ENCODE measurements at places on chromosomes 2 and 18.

GRCh38 chr2:191026377-191026776, 12.4 kb upstream of the STAT1 start:
- DNase-seq = no peak

GRCh38 chr2:11212645-11213044, 57.4 kb downstream of the SLC66A3 start:
- no peak for DNase-seq

GRCh38 chr2:142306131-142306530, 175.3 kb upstream of the LRP1B start:
- no peak for DNase-seq

DNA sequence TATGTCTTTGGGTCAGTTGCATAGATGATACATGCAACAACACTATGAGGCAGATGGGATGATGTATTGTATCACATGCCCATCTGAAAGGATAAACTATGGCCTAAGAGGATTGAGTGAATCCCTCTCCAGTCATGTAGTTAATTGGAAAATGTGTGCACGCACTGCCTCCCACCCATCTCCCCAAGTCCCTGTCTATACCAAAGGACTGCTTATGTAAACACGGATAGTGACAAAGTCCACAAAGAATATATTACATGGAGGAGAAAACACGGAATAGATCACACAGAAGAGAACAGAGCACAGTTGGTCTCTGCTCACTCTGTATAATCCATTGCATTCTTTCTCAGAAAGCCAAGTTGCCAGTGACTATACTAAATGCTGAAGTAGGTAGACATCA, 82.4 kb downstream of the NCKAP5 start:
- no peak for DNase-seq

GRCh38 chr2:137208431-137208891, 443.1 kb downstream of the THSD7B start:
- DNase-seq = no peak

GRCh38 chr18:76752400-76752799, 70.0 kb upstream of the ZNF236 start:
- DNase-seq = no peak

GRCh38 chr18:35289293-35289692, 736 bp downstream of the ZSCAN30 start:
- no peak for DNase-seq

DNA sequence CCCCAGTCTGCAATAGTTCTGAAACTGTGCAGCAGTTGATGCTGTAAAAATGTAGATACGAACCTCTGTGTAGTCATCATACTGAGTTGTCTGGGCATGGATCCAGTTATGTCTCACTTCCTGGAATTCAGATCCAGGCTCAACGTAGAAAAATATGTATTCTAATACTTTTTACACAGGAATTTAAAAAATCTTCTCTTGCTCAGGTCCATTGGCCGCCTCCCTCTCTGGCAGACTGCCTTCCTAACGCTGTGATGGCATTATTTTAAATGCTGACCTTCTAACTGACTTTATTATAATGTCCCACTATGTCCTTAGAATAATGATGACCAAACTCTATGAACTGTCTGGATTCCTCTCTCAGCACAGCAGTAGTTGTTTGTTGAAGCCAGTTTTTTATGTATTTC, 119.6 kb downstream of the FEZ2 start:
- DNase-seq = peak; percentile 60

- no peak for DNase-seq
Observed at GRCh38 chr2:31058096-31059035, 79.9 kb downstream of the GALNT14 start.

DNA sequence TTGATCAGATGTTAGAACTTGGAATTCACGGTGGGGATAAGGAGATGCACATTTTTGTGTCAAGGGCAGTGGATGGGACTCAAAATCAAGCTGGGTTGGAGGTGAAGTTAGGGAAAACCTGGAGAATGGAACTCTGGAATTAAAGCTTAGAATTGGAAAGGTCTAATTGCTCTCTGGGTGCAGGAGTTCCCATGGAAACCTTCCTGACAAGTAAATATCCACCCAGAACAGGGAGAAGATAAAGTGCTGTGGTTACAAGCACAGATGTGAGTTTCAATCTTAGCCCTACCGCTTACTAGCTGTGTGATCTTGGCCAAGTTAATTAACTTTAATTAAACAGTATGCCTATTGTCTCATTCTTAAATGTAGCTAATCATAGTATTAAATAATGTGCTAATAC, 71.3 kb upstream of the TCF7L1 start:
- DNase-seq = no peak

DNA sequence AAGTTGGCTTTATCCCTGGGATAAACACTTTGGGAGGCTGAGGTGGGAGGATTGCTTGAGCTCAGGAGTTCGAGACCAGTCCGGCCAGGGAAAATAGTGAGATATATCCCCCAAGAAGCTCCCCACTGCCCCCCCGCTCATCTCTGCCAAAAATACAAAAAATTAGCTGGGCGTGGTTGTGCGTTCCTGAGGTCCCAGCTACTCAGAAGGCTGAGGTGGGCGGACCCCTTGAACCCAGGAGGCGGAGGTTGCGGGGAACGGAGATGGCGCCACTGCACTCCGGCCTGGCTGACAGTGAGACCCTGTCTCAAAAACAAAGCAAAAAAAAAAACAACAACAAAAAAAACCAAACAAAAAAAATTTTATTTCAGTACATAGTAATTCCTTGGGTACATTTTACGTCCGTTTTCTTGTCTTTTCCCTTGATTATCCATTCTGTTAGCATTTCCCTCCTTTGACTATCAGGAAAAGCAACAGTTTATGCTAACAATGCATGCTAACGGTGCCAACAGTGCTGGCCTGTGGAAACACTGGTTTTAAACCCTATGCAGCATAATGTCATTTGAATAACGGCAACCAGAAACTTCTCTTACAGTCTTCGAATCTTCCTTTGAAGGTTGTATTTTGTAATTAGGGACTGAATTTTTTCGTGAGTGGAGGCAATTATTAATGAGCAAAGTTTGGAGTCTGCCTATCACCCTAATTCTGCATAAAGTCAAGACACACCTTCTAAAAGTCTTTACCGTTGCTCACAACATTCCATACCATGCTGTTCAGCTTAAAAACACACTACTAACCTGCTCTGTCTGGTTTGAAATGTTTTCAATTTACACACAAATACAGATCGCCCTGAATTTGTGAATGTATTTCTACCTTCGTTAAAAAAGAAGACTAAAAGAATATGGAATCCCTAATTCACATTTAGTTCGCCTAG, 721 bp upstream of the MIB1 start:
- no peak for DNase-seq

DNA sequence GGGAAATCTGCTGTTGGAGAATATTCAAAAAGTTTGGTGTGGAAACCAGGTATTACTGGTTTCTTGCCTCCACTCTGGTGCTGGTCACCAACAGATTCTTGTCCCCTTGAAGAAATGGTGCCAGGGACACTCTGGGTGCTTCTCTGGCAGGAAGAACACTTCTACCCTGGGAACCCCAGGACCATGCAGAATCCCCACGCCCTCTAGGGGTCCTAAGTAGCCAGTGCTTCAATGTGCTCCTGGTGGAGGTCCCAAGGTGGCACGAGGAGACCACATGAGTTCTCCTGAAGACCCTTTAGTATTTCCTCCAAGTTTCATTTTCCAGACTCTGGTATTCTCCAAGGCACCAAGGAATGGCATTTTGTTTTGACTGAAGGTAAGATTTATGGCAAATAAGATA, 380.6 kb downstream of the TSN start:
- DNase-seq = no peak
